Iris pigment epithelial cell (primary cell): ENCODE measurements at places on chromosomes 6 and 20.

- no peak for DNase-seq
Observed at GRCh38 chr6:115276881-115277565, 783.7 kb downstream of the FRK start.

GRCh38 chr6:11094411-11094851, 797 bp downstream of the SMIM13 start:
- peak; percentile 64 for DNase-seq

DNA sequence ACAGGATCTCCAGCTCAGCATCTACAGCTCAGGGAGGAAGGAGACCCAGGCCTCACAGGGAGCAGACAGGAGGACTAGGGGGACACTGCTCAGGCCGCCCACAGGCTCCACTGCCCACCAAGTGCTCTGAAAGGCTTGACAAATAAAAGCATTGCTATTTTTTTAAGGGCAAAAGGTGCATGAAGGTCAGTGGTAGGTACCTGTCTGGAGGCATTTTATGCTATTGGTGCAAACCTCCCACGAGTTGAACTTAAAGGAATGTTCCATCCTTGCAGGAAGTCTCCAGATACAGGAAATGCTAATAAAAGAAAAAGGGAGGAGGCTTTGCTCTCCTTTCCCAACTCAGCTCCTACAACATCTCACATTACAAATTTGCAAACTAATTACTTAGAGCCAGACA, 228.1 kb downstream of the FOXC1 start:
- no peak for DNase-seq

DNA sequence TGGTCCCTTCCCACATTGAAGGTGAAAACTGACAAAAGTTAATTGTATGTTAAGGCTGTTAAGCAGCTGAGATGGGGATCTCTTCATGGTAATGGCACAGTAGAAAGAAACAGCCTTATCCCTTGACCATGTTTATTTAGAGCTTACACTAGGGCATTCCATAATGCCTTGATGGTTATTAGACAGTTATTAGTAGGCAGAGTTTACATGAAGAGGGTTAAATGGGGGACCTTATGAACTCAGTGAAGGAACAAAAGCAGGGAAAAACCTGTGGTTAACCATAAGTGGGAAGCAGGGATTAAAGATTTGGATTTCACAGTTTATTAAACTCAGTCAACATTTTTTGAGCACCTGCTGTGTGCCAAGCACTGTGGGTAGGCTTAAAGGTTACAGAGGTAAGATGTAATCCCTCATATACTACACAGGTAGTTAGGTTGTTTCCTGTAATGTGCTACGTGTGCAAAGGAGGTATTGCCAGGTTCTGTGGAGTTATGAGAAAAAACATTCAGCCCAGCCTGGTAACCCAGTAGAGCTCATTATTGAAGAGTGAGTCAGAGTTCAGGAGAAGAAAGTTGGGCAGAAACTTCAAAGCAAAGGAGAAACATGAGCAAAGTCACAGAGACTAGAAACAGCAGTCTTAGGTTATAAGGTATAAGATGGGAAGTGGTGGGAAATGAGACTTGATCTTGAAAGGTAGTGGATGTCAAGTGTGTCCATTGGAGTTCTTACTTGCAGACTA, 32.3 kb upstream of the GNRH2 start:
- DNase-seq, result peak; percentile 76

- DNase-seq, result peak; percentile 95
Observed at GRCh38 chr20:63682384-63683139, 13.9 kb upstream of the TNFRSF6B start.

DNA sequence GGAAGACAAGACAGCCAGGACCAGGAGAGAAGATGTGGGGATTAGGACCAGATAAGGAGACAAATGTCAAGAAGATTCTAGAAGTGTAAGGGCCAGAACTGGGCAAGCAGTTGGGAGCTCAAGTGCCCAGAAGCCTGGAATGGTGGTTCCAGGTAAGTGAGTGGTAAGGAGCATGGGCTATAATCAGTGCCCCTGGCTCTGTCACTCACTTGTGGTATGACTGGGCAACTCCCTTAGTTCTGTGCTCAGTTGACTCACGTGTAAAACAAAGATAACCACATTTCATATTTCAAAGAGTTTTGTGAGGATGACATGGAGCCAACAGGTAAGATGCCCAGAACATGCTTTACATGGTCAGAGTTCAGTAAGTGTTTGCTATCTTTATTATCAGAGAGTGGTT, 11.2 kb downstream of the CCDC167 start:
- DNase-seq, result no peak

GRCh38 chr6:10406556-10406955, 8.3 kb downstream of the TFAP2A start:
- DNase-seq, result no peak

GRCh38 chr6:148521586-148521985, 178.9 kb downstream of the SASH1 start:
- peak; percentile 85 for DNase-seq

- peak; percentile 92 for DNase-seq
Observed at GRCh38 chr6:53042112-53042511, 23.1 kb upstream of the FBXO9 start.

GRCh38 chr20:1803061-1803931, 91.9 kb upstream of the SIRPA start:
- peak; percentile 81 for DNase-seq

DNA sequence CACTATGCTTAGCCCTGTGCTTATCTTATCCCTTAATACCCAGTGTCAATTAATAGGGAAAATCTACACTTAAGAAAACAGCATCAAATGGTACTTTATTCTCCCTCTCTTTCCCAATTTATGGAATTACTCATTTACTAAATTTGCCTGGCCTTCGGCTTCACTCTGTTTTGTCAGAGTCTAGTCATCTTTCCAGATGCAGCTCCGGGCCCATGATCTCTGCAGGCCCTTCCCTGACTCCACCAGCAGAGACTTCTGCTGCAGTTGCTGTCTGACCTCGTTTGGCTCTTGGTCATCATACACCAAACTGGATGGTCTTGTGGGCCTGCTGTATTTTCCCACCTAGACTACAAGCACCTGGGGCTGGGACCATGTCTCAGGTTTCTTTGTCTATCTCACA, 27.4 kb downstream of the MRS2 start:
- no peak for DNase-seq

- DNase-seq, result no peak
Observed at GRCh38 chr20:62066339-62066982, 780 bp upstream of the TAF4 start.

DNA sequence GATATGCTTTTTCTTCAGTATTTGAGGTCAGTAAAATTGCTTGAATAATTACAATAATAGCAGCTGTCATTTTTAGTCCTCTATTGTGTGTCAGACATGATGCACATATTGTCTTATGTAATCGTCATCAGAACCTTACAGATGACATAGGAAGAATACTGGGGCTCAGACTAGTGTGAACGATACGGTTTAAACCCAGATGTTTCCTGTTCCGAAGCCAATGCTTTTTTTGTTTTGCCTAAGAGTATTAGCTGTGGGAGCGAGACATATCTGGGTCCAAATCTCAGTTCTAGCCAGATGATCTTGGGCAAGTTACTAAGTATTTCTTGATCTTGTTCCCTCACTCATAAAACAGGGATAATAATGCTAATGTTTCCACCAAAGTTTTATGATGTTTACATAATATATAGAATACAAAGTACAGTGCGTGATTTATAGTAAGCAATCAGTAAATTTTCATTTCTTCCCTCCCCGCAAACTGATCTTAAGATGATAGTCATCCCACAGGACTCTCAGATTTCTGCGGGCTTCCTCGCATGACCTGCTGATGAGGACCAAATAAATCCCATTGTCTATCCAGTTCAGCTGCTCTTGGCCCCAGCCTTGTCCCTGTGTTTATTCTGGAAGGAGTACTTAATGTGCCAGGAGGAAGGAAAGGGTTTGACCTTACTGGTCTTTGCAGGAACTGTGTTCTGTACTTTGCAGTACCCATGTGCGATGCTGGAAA, 98.2 kb downstream of the CAP2 start:
- no peak for DNase-seq

DNA sequence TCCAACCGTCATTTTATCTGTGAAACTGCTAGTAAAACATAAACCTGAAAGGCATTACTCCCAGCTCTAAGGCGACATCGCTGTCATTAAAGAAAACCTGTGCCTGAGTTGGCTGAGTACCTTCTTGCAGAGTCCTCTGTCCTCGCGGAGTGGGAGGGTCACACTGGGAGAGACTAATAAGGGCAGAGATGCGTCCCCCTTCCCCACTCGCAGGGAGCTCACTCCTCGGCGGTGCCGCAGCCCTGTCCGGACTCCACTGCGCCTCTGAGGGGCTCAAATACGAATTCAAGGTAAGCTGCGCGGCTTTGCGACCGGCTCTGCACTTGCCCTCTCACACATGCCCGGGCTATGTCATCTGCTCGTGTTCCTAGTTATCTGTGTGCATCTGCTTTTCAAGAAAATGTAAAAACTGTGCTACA, at the start of gene COL19A1:
Gene COL19A1, plus strand, starts transcription at position 206 of the 419 bp plus-strand sequence. CDS start 13,012 bp downstream, outside the sequence.
- no peak for DNase-seq

GRCh38 chr6:129546702-129547101, 163.3 kb downstream of the ARHGAP18 start:
- DNase-seq, result peak; percentile 41

GRCh38 chr6:105898286-105898685, 187.8 kb upstream of the PRDM1 start:
- peak; percentile 29 for DNase-seq

- DNase-seq, result no peak
Observed at GRCh38 chr6:45822246-45822812, 193.3 kb downstream of the CLIC5 start.

DNA sequence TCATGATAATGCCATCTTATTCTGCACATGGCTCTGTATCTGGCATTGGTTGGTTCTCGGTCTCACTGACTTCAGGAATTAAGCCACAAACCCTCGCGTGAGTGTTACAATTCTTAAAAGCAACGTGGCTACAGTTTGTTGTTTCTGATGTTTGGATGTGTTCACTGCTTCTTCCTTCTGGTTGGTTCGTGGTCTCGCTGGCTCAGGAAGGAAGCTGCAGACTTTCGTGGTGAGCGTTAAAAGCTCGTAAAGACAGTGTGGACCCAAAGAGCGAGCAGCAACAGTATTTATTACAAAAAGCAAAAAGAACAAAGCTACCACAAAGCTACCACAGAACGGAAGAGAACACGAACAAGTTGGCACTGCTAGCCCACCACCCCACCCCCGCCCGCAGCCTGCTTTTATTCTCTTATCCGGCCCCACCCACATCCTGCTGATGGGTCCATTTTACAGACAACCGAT, 51.1 kb downstream of the MYLIP start:
- DNase-seq, result no peak

DNA sequence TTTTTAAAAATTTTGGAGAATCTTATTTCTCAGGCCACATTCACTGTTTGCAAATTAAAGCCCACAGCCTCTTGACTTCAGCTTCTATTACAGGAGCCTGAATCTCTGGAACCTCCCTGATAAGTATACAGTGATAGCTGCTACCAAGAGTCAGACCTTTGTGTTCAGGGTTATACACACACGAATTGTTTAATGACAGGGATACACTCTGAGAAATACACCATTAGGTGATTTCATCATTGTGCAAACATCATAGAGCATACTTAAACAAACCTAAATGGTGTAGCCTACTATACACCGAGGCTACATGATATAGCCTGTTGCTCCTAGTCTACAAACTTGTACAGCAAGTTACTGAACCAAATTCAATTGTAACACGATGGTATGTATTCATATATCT, 473.9 kb downstream of the PKHD1 start:
- DNase-seq, result no peak

DNA sequence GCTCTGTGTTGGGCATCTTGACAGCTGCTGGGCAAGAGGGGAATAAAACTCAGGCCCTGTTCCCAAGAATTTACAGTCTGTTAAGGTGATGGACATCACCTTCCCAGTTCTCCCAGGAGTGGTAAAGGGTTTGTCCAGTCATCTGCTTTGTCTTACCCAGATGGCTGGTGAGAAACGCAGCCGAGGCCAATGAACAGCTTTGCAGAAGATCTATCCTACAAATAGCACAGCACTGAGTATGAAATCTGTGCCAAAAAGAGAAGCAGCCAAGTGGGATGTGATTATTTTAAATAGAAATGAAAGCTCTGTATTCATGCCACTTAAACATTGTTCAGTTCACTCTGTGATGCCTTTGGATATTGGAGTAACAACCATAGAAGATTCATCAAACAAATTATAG, 132.7 kb upstream of the SLC22A16 start:
- DNase-seq, result no peak

DNA sequence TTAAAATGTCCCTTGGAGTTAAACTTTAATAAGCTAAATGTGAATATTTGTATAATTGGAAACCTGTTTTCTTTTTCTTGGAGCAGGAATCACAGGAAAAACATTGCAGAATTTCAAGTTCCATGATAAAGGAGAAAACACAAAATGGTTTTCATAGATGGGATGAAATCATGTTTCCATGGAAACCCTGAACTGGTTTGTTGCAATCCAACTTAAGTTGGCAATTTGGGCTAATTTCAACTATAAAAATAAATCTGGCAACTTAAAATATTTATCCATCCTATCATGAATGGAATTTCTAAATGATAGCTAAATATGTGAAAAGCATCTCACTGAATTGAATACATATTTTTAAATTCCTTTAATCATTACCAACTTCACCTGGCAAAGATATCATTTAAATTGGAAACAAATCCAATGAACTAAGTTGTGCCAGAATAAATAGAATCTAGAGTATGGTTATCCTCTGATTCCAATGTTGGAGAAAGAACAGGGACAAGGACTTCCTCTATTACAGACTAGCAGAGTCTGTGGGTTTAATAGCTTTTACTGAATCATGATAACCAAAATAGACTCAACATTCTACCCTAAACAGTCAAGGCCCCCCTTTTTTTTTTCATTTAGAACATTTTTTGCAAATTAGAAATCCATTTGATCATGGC, 33.2 kb downstream of the COL21A1 start:
- no peak for DNase-seq

DNA sequence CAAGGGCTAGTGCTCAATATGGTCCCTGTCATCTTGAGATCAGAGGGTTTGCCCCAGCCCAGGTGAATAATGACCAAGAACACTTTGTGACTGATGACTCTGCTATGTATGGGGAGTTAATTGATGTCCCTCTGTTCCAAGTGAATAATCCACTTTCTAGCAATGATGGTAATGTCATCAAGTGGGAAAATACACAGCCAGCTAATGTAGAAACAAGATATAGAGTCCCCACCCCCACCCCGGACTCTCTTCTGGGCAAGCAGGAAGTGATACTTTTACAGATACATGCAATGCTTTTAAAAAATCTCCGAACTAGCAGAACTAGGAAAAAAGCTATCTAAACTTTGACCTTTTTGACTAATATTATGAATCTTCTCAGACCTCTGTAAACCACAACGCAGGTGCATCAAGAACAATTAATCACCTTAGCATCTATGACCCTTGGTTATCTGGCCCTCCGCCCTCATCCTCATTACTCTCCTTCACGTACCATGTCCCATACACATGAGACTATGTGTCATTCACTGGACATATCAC, 30.5 kb downstream of the CNR1 start:
- DNase-seq, result no peak

- DNase-seq, result peak; percentile 15
Observed at GRCh38 chr6:93417421-93418013, 1.8 kb downstream of the EPHA7 start.

DNA sequence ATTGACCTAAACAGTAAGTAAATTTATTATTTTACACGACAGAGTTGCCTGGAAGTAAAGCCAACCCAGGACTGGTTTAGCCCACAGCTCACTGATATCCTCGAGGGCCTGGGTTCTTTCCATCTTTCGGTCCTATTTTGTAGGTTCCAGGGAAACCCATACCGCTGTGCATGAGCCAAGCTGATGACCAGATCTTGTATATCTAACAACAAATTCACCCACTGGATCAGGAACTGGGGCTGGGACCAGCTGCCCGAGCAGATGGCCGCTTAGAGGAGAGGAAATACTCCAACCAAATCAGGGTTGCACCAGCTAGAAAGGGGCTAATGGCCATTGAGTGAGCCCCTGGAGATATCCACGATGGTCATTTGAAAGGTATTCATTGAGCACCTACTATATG, 139.2 kb downstream of the BACH2 start:
- no peak for DNase-seq

- DNase-seq, result no peak
Observed at GRCh38 chr6:150185732-150186117, 42.9 kb downstream of the PPP1R14C start.
